ENCODE measurements at places on chromosomes 3 and 15. TPM values are rescaled to one million over a fixed set of nuclear protein-coding genes. Genes with fewer than 3 reads are reported as not detected.

- no peak for DNase-seq
These were observed 3.4 kb upstream of the P3H2 start for GRCh38 chr3:190124067-190124466.

DNA sequence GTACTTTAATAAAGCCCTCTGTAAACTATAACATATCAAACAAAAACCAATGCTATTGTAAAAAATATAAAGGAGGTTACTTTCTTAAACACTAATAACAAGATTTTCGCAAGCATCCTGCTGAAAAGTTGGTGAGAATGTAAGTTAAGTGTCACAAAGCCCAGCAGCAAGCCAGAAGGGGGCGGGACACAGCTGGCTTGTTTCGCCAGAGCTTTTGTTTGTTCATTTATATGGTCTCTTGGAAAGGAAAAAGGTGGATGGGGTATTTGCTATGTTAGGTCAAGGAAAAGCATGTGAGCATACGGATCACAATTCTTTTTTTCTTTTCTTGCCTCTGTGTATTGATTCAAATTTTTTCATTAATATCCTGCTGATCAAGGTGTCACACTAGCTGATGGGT, 59.9 kb downstream of the HACD2 start:
- DNase-seq = no peak

The SNURF gene
- 39.3 TPM for total RNA-seq

The SOX2 gene
- total RNA-seq = 0.55 TPM
